ENCODE measurements at places on chromosomes 11 and 22. TPM values are rescaled to one million over a fixed set of nuclear protein-coding genes. Genes with fewer than 3 reads are reported as not detected.
A peak's percentile ranks its signal among the peaks of the same experiment; 100 is the strongest.

DNA sequence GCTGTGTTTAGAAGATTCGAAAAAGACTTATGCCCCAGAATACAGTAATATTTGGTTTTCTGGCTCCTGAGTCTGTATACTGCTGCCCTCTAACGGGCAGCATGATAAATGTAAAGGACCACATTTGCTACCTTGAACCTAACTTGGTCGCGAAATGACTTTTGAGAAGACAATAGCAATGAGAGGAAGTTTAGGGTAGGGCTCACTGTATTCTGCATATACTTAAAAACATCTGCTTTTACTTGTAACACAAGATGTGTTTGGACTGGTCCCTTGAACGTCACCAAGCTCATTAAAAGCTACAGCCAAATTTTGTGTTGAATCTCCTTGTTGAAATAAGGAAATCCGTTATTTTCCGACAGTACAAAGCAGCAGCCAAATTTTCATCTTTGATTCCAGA, 309.1 kb downstream of the SWAP70 start:
- peak; percentile 54 for DNase-seq

GRCh38 chr11:127926721-127927120, 660.6 kb downstream of the ETS1 start:
- no peak for DNase-seq

DNA sequence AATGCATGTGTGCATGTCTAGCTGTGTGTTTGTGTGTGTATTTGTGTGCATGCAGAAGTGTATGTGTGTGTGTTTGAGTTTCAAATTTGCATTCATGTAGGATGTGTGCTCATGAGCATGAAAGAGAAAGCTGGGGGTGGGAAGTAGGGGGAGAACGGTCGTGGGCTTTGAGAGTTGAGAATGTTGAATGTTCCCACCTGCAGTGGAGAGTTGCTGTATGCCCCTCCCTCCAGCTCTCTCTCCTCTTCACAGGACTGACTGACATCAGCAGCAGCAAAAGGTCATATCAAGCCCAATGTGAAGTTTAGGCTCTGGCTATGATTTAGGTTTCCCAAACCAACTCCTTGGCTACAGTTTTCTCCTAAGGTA, 63.8 kb upstream of the RRAS2 start:
- DNase-seq: no peak

GRCh38 chr11:35725885-35726284, 63.3 kb downstream of the TRIM44 start:
- DNase-seq: no peak

DNA sequence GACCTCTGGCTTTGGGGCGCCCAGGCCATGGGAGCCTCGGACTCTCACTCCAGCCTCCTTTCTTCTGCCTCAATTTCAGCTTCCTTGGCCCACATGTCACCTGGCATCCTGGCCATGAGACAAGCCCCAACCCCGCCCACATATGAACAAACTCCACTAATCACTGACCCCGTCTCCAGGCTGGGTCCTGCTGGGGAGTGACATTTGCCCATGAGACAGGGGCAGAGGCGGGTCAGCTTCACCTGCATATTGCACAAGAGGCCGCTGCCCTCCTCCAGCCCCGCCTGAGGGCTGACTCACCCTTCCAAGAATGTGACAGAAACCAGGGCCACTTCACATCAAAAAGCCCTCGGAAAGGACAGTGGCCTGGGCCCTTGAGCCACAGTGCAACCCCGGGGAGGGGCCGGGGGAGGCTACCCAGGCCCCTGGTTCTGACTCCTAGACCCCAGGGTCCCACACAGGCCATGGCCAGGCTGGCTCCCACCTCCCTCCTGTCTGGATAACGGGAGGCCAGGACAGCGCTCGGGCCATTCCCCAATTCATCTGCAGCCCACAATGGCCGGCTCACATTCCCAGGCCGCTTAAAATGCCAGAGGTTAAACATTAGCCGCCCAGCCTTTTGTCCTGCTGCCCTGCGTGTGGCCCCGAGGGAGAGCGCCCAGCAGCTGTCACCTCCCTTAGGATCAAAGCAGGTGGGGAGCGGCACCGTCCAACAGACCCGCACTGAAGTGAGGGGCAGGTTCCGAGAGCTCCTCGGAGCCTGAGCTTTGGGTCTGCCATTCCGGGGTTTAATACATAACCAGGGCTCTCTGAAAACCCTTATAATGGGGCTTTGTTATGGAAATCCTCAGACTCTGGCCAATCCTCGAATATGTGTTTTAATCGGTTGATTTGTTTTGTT, 42.3 kb downstream of the TRMU start:
- no peak for DNase-seq

Gene NLRP10
- total RNA-seq: not detected

- no peak for DNase-seq
Measured at GRCh38 chr11:115605871-115606497, 101.8 kb upstream of the CADM1 start.

- no peak for DNase-seq
Measured at GRCh38 chr22:24077416-24077815, 66.3 kb downstream of the CABIN1 start.

Gene ABCC8
- not detected for total RNA-seq

DNA sequence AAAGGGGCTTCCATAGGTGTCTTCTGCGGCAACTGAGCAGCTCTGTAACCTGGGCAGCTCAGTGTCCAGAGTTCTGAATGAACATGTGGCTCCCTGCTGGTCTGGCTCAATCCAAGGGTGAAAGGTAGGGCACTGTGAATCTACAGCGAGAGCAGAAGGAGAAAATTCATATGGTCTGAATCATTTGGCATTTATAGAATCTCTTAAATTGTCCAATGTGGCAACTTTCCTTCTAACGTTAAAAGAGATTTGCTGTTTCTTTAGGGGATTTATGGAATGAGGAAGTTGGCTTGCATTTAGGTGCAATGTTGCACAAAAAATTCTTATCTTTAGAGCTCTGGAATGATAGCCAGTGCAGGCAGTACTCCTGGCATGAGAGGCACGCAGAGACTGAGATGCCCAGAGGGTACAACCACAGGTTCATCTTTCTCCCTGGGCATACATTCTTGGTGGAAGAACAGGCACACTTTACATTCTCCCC, 17.0 kb downstream of the ATXN10 start:
- DNase-seq: no peak

Gene MS4A4A
- not detected for total RNA-seq

Gene TRPM5
- total RNA-seq: not detected

- no peak for DNase-seq
Measured at GRCh38 chr11:35554491-35555437, 29.3 kb upstream of the PAMR1 start.

Gene ENTHD1
- total RNA-seq: 0.81 TPM

GRCh38 chr11:113578033-113578380, 102.8 kb upstream of the DRD2 start:
- DNase-seq: no peak

Gene DEUP1
- total RNA-seq: not detected

DNA sequence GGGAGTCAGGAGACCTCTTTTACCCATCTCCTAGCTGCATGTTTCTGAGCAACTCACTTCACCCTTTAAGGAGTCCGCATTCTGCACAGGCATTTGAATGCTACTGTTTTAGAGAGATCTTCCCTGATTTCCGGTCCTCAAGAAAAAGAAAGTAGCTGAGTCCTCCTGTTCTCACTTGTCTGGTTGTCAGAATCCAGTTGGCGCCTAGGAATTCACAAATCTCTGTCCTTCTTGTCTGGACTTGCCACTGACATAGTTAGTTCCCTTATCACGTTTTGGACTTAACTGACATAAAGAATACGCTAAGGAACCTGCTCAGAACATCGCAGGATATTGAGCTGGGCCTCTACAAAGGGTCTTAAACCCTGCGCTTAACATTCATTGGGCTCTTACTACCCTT, 61.3 kb upstream of the OR5P2 start:
- DNase-seq: no peak

DNA sequence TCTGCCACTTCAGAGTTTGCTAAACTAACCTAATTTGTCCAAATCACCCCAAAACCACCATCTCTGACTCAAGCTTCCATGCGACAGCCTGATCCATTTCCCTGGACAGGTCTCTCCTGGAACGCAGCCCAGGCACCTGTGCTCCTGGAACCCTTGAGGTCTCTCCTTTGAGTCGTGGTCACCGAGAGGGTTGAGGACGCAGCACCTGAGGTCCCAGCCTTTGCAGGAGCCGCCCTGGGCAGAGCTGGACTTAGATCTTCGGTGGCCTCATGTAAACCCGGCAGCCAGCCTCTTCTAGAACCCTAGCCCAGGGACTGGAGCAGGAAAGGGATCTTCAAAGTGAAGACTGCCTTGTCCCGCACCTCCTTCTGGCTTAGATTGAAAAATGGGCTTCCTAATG, 37.6 kb downstream of the ASRGL1 start:
- no peak for DNase-seq

DNA sequence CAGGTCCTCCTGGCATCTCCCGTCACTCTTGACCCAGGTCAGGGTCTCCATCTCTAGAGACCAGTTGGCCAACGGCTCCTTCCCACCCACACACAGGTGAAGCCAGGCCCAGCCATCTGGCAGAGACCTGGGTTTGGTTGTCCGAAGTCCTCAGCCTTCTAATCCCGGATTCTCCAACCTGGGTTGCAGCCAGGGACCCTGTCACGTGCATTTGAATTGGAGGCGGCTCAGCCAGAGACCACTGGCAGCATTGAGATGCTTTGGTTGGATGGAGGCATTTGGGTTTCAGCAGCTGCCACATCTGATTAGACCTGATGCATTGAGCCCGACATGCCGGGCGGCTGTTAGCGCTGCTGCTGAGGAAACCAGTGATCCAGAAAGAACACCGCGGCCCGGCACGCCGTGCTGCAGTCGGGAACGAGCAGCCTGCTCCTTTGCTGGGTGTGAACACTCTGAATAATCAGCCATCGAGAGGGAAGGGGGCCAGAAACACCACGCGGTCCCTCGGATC, 163.2 kb downstream of the BRD1 start:
- no peak for DNase-seq

- DNase-seq: no peak
Measured at GRCh38 chr22:23874871-23875270, 17.2 kb downstream of the SLC2A11 start.

GRCh38 chr11:123316003-123316402, 114.1 kb upstream of the GRAMD1B start:
- DNase-seq: no peak

Gene ART5
- total RNA-seq: not detected

Gene BLID
- total RNA-seq: not detected

Gene F2
- total RNA-seq: not detected

Gene RAB3IL1
- total RNA-seq: 0.74 TPM

DNA sequence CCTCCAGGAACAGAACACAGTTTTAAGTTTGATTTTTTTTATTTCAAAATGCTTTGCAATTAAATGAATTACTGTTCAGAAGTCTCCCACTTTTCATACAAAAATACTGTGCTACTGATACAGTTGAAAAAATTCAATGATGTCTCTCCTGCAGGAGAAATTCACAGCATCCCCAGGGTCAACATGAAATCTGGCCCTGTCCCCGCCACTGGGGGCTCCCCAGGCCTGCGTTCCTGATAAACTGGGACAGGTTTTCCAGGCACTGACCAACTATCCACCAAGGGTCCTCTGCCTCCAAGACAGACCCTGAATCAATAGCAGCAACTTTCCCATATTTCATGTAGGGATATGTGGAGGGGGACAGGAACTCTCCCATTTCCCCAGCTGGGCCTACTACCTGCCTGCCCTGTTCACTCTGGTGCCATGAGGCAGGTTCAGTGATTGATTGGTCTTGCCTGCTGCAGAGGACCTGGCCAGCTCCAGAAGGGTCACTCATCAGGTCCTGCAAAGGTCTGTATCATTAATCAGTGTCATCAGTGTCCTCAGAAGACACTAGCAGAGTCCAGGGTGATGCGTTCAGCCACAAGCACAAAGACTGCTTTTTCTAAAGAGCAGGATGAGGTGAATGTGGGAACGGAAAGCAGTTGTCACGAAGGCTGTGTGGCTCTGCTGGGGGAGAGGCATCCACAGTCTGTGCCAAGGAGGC, 43.4 kb downstream of the PISD start:
- no peak for DNase-seq

Gene ANO9
- total RNA-seq: 31.0 TPM

Gene LMO1
- total RNA-seq: not detected

Gene ADAMTS15
- total RNA-seq: not detected

GRCh38 chr22:29509298-29509697, 29.3 kb downstream of the NEFH start:
- no peak for DNase-seq

- no peak for DNase-seq
Measured at GRCh38 chr11:2211113-2211971, 39.7 kb upstream of the TH start.

Gene DNAJB7
- total RNA-seq: not detected

GRCh38 chr11:6664551-6664950, 8.9 kb upstream of the DCHS1 start:
- no peak for DNase-seq

Gene TREH
- not detected for total RNA-seq

Gene LINC01488
- total RNA-seq: not detected

DNA sequence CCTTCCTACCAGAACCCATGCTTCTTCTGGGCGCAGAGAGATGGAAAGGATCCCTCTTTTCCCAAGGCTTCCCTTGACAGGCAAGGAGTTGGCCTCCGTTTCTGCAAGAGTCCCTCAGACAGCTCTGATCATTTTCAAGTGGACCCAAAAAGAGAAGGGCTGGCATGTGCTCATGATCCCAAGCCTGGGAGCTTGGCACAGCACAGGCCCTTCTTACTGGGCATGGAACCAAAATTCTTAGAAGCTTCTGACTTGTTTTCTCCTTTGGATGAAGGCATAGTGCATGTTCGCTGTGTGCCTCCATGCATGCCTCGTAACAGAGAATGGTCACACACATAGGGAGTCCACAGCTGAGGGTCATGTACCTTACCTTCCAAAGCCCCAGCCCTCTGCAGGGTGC, 449.6 kb downstream of the MIAT start:
- DNase-seq: no peak

DNA sequence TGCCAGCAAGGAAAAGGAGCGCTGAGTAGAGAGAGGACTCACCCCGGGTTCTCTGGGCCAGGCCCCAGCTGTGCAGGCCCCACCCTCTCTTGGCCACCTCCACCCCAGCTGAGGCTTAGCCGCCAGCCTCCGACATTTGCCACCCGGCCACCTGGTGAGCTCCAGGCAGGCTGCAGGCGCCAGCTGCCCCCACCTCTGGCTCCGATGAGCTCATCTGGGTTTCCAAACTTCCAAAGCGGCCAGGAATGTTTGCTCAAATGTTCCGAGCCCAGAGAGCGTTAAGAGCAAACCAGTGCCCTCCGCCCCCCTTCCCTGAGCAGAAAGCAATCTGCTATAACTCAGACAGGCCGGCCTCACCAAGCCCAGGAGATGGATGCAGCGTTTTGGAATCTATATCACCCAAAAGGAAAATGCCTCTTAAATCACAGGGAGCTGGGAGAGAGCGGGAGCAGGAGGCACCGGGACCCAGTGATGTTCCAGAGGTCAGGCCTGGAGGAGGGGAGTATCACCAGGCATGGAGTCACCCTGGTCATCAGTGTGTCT, 9.1 kb upstream of the MN1 start:
- DNase-seq: no peak

GRCh38 chr11:35336726-35337125, 82.6 kb downstream of the SLC1A2 start:
- no peak for DNase-seq

- peak; percentile 43 for DNase-seq
Measured at GRCh38 chr22:42217019-42217751, 53.3 kb downstream of the TCF20 start.

Gene TMEM191B
- not detected for total RNA-seq
